ENCODE measurements at places on chromosomes 1 and 21.
A peak's percentile ranks its signal among the peaks of the same experiment; 100 is the strongest.

DNA sequence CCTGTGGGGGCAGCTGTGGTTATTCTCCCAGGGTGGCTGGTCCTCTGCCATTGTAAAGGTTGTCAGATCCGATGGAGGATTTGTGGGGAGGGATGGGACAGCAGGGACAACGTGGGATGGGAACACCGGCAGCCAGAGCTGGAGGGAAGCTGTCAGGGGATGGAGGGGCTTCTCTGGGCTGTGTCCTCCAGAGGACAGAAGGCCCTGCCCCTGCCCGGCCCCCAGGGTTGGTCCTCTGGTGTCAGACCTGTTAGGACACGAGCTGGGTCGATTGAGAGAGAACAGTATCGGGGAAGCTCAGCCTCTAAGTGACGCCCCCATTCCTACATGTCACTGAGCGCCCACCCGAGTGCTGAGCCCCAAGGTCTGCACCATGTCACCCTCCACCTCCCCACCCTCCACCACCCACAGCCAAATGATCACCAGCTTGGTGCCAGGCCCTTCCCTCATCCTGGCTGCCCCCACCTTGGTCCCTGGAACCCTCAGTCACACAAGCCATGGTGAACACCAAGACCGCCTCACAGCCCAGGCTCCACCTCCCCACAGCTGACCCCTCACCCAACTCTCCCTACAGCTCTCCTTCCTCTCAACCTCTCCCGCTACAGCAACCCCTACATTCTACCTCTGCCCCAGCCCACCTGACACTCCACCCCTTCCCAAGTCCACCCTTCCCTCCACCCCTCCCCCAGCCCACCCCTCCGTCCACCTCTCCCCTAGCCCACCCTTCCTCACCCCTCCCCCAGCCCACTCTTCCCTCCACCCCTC lies 244.4 kb downstream of the MATN1 start:
- no peak for DNase-seq

GRCh38 chr1:117754061-117754969 lies 148.5 kb downstream of the TENT5C start:
- DNase-seq = peak; percentile 39

DNA sequence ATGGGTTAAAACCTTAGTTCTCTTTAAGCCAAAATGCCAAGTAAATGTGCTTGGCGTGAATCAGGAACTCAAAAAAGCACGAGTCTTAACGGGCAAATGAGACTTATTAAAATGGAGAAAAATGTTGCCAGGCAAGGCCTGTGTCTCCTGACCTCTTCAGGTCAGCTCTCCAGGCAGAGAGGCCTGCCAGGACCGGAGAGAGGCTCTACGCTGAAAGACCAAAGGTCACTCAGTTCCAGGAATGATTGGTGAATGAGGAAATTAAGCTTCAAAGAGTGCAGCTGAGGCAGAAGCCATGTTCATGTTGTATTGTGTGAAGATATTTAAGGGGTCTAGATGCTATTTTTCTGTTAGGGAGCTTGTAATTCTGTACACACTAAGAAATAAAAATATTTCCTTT lies 66.6 kb downstream of the SPAG17 start:
- no peak for DNase-seq

DNA sequence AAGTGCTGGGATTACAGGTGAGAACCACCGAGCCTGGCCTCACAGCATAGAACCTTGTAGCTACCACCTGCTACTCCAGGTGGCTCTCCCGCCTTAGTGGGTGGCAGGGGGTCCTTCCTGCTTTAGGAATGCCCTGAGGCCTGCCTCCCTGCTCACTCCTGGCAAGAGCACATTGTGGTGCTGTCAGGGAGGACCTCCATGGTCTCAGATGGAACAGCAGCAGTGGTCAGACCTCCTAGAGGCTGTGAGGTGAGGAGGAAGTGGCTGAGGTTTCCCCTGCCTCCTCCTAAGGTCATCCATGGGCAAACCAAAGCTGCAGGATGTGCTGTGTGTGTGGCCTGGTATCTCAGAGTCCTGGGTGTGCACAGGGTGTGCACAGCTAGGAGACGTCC lies 6.7 kb downstream of the SOX13 start:
- no peak for DNase-seq

DNA sequence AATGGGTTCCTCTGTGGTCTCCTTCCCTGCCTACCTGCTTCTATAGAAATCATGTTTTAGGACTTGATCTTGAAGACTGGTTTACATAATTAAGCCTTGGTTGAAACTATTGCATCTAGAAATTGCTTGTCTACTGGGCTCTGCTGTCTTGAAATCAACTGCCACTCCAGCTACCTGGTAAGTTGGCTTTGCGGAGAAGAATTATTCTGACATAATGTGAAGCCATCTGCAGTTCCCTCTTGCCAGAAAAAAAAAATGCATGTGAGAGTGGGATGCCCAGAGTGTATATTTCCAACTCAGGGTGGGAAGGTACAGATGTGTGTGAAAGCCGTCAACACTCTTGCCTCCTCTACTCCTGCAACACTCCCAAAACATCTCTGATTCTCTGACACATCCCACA lies 27.2 kb downstream of the C8B start:
- DNase-seq = no peak

DNA sequence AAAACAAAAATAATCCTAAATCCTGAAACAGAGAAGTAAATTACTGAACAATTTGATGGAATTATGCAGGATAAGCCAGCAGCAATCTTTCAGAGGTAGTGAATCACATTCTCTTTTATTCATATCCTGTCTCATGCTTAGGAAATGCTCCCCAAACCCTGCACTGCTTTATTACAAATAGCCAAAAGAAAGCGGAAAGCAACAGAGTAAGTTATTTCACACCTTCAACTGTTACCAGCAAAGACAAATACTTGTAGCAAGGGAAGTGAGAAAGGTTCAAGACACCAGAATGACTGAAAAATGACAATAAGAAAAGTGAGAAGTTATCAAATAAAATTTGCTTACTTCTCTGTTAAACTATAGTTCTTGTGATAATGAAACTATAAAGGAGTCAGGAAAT lies 6.2 kb downstream of the ZRANB2 start:
- DNase-seq = no peak

- DNase-seq = no peak
These were observed 66.0 kb upstream of the HMGB4 start for GRCh38 chr1:33797849-33798248.

DNA sequence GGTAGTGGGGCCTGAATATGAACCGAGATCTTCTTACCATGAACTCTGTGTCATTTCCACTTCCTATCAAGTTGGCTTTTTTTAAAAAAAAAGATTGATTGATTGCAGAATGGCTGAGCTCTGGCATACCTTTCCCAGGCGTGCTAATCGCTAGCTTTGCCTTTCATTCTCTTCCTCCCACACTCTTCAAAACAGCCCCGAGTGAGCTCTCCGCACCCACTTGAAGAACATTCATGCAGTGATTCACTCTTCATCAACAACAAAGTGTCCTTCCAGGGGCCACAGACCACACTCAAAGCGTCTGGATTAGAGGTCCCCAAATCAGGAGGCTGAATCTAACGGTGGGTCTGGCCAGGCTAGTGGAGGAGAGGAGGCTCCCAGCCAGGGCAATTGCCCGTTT lies 96.3 kb upstream of the GALNT2 start:
- DNase-seq = no peak
